ENCODE measurements at places on chromosomes 11 and 22. TPM values are rescaled to one million over a fixed set of nuclear protein-coding genes. Genes with fewer than 3 reads are reported as not detected.
A peak's percentile ranks its signal among the peaks of the same experiment; 100 is the strongest.

GRCh38 chr11:44309478-44310205 lies at the start of gene ALX4:
TSS of gene ALX4 (minus strand) at chr11:44310139. CDS start at chr11:44310062, 77 bp downstream.
- no peak for DNase-seq

DNA sequence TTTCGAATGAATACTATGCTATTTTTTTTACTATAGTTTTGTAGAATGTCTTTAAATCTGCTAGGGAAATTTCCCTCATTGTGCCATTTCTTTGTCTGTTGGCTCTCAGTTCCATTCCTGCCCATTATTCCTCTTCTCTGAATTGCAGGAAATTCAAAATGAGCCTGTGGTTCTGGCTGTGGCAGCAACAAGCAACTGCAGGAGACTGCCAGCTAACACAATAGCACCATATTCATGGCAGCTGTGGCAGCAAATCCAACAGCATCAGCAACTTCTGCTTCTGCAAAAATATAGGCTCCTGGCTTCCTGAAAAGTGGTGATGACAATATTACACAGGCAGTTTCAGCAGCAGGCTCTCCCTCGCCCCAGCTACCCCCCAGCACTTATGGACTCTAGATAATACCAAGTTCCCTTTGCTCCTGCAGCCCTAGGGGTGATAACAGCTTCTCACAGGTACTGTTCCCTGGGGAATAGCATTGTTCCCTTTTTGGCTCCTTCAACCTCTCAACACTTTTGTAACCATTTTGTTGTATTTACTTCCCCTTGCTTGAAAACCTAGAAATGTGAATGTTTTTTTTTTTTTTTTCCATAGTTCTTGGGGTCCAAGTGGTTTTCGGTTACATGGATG lies 9.3 kb downstream of the PATE4 start:
- no peak for DNase-seq

ANGPTL5 gene
- total RNA-seq: not detected

GRCh38 chr11:114059984-114060391 lies 477 bp downstream of the ZBTB16 start:
- peak; percentile 56 for DNase-seq

GRCh38 chr11:120446802-120447201 lies 64.7 kb upstream of the GRIK4 start:
- DNase-seq: no peak

DNA sequence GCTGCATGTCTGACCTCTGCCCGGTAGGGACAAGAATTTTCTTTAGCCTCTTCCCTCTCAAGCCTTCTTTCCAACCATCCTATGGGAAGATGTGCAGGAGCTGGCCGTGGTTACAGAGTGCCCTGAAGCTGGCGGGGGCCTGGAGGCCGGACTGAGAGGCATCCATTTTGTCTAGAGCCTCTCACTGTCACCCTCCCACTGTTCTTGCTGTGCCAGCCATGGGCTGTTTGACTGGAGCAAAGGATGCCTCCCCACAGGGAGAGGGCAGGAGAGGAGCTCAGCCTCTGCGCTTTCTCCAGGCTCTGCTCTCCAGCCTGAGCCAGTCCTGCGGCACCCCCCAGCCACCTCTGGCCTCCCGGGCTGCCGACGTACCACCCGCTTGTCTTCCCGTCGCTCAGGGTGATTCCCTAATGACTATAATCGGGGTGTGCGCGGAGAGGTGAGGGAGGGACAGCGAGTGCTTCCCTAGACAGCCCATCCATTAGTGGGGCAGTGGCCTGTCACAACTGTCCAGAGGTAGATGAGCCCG lies 123.8 kb downstream of the NECTIN1 start:
- DNase-seq: no peak

PAX6 gene
- not detected for total RNA-seq

RBMXL2 gene
- total RNA-seq: not detected

- no peak for DNase-seq
These were observed 123.0 kb downstream of the TRIM44 start for GRCh38 chr11:35785287-35786167.

GRCh38 chr11:34466802-34467488 lies 28.2 kb downstream of the CAT start:
- DNase-seq: no peak

GRCh38 chr11:65516135-65516968 lies 8.5 kb upstream of the SCYL1 start:
- DNase-seq: no peak

DNA sequence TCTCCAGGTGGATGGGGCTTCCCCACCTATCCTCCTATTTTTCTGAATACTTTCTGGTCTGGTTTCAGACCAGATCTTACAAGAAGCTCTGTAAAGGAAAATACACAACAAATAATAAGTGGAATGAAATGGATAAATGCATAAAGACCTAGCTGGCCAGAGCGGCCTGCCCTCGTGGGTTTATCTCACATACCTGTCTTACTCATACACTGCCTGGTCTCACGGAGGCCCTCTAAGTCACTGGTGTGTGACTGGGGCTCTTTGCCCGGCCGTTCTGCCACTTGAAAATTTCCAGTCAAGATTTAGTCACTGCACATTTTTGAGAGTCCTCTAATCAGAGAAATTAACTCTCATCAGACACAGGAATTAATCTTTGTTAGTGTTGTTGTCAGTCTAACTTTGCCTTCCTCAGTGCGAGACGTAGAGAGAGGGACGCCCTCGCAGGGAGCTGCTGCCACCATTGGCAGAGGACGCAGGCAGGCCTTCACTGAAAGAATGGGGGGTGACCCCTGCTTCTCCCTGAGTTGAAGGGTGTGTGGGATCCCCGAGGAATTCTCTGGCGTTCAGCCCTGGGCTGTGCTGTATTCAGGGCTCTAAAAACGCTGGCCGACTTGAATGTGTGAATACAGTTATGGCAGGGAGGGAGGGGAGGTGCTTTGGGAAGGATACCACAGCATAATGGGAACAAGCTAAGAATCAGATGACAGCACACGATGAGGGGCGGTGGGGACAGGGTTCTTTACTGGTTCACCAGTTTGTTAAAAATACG lies 46.3 kb upstream of the CADM1 start:
- DNase-seq: no peak

- no peak for DNase-seq
These were observed 60.4 kb downstream of the BUD13 start for GRCh38 chr11:116712428-116712827.

GRCh38 chr11:130726234-130727037 lies 189.8 kb downstream of the SNX19 start:
- DNase-seq: no peak

GLYAT gene
- not detected for total RNA-seq

DNA sequence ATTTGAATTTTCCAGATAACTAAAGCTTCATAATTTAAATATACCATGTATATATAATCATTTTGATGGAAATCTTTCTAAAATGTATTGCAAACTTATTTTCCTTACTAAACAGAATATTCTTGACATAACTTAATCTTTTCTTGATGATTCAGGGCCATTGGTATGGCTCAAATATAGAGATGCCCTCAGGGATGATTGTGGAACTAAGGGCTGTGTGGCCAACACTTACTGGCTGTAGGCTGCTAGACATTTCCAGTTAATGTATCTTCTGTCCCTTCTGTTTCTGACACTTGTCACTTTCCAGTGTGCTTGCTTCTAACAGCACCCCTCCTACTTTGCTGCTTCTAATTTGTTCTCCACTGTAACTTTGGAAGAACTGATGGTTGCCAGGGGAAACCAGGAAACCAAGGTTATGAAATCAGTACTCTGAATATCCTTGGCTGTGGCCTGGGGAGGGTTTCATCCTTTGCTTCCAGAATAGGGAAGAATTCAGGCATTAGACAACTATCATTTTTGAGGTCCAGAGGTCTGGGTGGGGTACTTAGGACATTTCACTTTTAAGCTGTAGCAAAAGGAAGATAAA lies 697.2 kb downstream of the ETS1 start:
- no peak for DNase-seq

SBF1 gene
- total RNA-seq: 220 TPM

PLAAT2 gene
- 0.49 TPM for total RNA-seq

GRCh38 chr11:85828640-85828978 lies 17.7 kb upstream of the SYTL2 start:
- no peak for DNase-seq

OR2D2 gene
- not detected for total RNA-seq

- DNase-seq: no peak
These were observed 7.3 kb upstream of the TAGLN start for GRCh38 chr11:117191680-117192400.

SCN3B gene
- total RNA-seq: not detected

GRCh38 chr11:6315811-6316425 lies 4.4 kb downstream of the CAVIN3 start:
- no peak for DNase-seq

DNA sequence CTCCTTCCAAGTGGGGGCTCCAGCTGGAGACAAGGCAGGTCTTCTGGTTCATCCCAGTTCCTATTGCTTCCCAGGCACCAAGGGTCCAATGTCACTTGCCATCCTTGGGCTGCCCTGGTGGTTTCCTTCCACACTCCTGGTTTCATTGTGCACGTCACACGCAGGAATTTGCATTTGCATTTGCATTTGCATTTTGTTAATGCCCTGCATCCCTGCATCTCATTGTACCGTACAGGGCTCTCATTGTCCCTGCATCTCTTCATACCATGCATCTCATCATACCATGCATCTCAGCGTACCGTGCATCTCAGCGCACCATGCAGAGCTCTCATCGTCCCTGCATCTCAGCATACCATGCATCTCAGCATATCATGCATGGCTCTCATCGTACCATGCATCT lies 112.2 kb upstream of the SYT13 start:
- no peak for DNase-seq
